Stimulated activated CD8-positive, alpha-beta memory T cell treated with anti-CD3 and anti-CD28 coated beads, Interleukin-4, amount 100 ng/mL, for 4 hours (primary cell): ENCODE measurements at places on chromosomes 7 and 10.

DNA sequence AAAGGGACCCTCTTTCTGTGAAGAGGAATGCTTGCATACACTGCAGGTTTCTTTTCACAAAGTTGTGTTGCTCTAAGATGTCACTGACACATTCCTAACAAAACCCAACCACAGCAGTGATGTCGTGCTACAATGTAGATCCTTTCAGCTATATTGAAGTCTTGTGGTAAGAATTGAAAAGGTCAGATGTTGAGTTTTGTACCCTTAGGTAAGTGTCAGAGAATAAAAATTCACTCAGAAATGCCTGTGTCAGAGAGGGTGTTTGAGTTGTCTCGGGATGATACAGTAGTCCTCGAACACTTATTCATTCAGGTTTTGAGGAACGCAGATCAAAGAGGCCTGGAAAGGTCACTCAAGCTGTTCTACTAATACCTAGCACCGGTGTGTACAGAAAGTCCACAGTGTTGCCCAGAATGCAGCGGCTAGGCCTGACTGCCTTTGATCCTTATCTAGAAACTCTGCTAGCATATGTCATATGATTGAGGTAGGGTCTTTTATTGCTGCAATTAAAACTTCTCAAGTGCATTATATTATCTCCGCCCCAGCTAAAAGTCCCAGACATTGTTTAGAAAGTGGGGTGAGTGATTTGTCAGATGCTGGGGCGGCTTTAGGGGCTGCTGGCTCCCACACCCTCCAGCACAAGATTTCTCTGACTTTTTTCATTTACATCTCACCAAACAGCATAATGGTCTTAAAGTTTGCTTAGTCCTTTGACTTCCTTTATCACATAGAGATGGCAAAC lies 26.0 kb downstream of the RNF32 start:
- no peak for DNase-seq

DNA sequence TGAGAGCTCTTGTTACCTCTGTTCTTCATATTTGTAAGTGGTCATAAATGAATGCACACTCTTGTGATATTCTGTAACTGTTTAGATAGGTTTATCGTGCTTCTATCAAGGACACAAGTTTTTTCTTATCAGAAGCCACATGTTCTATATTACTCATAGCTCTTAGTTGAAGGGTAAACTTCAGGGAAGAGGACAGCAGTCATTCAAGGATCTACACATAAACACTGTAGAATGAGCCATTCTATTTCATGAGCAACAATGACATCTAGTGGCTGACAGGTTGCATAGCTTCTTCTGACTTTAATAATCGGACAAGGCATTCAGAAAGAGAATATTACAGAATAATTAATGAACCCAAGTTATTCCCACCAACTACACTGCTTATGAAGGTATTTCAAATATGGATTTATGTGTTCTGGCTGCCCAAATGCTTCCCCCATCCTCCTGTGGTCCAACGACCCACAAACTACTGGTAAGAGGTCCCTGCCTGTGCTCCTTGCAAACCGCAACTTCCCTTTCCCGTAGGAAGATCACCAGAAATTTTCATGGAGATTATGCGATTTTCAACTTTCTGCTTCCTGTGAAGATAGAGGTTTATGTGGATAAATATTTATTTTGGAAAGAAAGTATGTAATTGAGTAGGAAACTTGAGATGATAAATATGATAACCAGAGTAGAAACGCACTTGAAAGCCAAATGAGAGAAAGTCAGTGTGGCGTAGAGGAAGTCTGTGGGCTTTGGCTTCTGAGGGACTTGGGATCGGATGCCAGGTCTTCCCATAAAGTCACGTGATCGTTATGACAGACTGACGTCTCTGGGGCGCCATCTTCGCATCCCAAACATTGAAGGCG lies 16.8 kb upstream of the ABCB5 start:
- no peak for DNase-seq

- DNase-seq = no peak
These were observed 60.6 kb upstream of the AKR1C1 start for GRCh38 chr10:4902571-4903011.

GRCh38 chr10:1116696-1117280 lies 60.6 kb downstream of the WDR37 start:
- no peak for DNase-seq

GRCh38 chr10:91745090-91745831 lies 53.0 kb upstream of the TNKS2 start:
- DNase-seq = no peak

- DNase-seq = no peak
These were observed 365.1 kb downstream of the BBS9 start for GRCh38 chr7:33494474-33494873.

DNA sequence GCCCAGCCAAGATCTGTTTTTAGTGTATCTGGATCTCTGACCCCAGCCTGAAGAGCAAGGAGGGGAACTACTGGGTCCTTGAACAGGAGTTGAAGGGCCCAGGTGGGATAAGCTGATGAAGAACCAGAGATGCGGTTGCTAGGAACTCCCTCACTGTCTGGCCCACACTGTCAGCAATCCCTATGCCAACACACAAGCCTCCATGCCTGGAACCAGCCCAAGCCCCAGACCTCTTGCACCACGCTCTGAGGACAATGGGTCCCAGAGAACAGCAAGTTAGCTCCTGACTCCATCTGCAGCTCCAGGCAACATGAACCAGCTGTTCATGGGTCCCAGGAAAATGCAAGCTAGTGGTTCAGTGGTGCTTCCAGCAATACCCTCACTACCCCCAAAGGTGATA lies 2.4 kb downstream of the NAT16 start:
- no peak for DNase-seq
